ENCODE measurements at places on chromosomes 5 and 9.
A peak's percentile ranks its signal among the peaks of the same experiment; 100 is the strongest.

DNA sequence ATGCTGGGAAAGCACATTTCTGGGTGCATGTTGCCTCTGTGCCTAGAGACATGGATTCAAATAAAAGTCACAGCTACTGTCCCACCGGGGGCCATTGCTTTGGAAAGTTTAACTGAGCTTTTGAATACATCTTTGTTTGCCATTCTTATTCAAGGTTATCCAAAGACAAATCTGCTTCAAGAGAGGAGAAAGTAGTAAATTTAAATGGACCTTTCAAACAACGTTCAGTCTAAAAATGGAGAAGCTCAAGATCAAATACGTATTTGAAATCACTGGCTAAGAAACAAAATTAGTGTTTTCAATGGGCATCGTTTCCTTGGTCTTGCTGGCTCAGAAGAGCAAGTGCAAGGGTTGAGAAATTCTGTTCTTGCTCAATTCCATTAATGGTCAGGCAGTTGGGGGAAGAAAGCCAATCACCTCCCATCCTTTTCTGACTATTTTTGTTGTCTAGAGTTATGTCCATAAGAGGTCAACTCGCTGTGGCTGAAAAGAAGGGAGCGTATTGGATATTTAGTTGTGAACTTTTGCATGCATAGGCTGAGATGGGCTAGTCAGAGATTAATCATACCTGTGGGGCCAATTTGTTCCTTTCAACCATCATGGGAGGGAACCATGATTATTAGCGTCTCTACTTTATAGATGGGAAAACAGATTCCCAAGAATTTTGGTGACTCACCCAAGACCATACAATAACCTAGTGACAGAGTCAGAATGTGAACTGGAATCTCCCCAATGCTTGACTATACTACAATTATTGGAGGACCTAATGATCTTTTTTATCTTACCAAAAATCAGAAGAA, 276.2 kb upstream of the TNC start:
- no peak for DNase-seq

DNA sequence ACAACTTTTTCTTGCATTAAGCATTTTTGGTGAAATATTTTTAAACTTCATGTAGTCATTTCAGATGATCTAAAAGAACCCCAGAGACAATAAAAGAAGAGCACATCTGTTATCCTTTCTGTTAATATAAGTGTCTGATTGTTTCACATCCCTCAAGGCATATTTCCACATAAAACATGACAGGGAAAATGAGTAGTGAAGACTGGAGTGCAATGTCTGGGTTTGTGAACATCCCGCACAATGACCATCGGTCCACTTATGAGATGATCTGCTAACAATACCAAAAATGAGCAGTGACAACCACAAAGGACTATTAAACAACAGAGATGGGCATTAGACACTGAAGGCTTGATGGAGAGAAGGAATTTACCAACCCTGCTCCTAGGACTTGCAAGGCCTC, 209.1 kb downstream of the NR2F1-AS1 start:
- no peak for DNase-seq

DNA sequence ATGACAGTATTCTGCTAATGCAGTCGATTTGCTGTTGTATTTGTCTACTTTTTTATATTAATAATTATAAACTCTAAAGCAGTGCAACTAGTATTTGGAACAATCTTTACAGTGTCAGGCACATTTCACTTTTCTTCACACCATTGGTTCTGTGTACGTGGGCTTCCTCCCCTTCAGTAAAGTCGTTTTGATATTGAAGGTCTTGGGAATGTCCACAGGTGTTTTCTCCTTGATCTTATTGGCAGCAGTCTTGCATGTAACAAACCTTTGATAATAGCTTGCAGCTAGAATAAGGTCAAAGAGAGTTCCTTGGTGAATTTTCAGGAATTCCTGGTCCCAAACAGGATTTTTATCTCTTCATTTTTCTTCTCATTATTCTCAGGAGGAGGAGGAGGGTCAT, 12.2 kb downstream of the DDX4 start:
- no peak for DNase-seq

DNA sequence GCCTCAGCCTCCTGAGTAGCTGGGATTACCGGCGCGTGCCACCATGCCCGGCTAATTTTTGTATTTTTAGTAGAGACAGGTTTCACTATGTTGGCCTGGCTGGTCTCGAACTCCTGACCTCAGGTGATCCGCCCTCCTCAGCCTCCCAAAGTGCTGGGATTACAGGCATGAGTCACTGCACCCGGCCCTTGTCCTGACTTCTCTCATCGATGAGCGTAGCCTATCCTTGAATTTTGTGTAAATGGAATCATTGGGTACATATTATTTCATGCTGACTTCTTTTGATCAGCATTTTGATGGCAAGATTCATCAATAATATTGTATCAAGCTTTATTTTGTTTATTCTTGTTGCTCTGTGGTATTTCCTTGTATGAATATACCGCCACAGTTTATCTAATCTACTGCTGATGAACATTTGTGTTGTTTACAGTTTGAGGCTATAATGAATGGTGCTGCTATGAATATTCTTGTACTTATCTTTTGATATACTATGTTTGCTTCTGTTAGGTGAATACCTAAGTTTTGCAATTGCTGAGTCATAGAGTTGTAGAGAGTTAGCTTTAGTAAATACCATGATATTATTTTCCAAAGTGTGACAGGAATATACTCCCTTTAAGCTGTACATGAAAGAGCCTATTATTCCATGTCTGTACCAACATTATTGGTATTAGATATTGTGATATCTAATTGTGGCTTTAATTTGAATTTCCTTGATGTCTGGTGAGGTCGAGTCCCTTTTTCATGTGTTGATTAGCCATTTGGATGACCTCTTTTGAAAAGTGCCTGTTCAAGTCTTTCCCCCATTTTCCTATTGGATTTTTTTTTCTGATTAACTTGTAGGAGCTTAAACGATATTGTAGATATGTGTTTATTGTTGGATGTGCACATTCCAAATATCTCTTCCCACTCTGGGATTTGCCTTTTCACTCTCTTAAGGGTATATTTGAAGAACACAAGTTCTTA, 107.5 kb downstream of the RGS3 start:
- DNase-seq: no peak

- DNase-seq: no peak
Observed at GRCh38 chr9:13431222-13431536, 151.7 kb upstream of the MPDZ start.

DNA sequence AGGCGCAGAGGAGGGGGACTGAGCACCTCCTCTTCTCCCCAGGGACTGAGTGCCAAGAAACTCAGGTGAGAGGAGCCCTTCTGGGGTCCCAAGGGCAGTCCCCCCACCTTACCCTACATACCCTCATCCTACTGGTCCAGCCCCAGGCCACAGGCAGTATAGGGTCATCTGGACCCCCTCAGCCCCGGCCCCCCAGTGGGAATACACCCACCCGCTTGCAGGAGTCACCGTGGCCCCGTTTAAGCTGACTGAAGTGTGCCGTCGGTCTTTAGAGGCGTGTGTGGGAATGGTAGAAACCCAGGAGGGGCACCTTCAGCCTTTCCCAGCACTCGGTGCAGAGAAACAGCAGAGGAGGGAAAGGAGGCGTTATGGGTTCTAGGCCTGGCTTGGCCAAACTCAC, 30.8 kb downstream of the COL15A1 start:
- no peak for DNase-seq

DNA sequence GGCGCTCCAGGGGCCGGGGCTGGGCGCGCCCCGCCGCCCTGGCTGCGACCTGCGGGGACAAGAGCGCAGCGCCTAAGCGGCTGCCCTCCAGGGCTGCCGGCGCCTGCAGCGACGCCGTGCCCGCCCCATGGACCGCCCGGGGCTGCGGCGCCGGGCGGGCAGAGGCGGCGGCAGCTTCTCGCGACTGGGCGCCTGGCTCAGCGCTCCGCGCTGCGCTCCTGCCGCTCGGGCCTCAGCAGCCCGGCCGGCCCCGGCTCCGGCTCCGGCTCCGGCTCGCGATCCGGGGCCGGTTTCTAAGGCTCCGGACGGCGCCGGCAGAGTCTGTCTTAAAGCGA, at the start of gene PITX1:
Gene PITX1, minus strand, starts transcription at position 328 of the 335 bp plus-strand sequence. CDS start 347 bp downstream, outside the sequence.
- DNase-seq: no peak

DNA sequence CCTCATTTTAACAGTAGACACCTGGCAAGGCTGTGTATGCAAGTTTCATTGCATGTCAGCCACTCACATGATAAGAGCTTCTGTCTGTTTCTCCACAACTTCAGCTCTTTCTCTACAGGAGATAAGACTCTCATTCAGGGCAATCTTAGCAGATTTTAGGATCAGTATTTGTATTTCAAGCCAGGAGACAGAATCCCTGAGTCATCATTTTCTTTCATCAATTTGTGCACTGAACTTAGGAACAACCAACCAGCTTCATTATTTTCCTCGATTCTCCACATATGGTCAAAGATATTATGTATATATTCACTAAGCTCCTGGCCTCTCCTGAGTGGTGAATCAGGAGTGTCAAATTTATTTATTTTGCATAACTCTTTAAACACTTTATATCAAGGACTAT, 181.8 kb upstream of the CCNH start:
- no peak for DNase-seq

DNA sequence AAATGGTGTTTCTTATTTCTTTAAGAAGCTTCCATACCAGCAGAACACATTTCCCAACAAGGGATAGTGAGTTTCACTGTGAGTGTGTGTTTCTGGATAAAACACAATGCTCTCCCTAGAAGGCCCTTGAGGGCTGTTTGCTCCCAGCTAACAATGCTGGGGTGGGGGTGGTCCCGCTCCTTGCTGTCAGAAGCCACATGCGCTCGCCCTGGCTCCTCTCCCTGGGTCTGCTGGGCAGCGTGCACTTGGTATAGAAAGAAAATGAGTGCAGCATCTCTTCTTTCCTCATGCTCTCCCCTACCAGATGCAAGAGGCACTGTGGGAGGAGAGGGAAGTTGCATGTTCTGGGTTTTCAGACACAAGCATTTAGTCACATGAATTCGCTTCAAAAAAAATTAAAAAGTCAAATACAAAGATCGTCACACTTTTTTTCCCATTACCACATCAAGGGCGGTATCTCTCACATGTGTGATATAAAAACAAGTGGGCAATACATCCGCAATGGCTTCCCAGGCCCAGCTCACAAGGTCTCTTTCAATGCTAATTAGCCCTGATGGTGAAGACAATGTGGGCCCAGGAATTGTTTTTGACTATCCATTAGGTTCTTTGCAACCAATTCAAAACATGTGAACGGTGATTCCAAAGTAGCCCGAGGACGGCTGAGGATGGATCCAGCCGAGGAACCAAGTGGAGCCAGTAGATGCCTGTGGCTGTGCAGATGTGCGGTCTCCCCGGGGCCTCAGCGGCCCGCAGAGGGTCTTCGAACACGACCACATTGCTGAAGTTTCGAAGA, 603.6 kb downstream of the IRX1 start:
- DNase-seq: no peak

DNA sequence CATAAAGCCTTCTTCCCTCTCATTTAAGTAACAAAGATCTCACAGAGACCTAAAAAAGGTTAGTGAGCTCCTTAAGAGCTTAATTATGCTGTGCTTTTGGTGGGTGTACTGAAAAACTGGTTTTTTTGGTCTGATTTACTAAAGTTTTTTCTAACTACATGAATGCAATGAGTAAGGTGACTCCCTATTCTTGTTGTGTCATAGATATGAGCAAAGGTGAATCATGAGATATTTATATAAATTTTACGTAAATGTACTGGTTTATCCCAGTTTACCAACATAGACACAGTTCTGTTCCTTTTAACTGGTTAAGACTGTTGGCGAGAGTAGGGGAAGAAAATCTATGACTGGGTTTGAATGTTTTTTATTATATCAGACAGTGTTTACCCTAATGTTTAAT, 250.5 kb downstream of the NR2F1-AS1 start:
- no peak for DNase-seq

GRCh38 chr5:82356808-82357671, 78.9 kb upstream of the RPS23 start:
- peak; percentile 74 for DNase-seq

DNA sequence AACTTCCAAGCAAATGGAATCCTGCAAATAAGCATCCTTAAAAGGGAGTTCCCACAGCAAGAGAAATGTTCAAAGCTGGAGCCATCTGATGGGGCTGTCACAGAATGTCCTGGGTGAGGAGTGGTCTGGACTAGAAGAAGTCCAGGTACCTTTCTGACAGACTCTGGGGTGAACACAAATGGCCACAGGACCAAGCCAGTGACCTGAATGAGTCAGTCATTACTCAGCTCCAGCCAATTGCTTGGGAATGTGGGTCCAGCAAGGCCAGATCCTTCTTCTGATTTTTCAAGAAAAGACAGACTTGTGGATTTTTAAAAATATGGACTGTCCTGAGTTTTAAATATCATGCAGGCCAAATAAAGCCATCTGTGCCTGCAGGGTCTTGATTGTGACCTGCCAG, 30.1 kb downstream of the GALNT10 start:
- DNase-seq: no peak

DNA sequence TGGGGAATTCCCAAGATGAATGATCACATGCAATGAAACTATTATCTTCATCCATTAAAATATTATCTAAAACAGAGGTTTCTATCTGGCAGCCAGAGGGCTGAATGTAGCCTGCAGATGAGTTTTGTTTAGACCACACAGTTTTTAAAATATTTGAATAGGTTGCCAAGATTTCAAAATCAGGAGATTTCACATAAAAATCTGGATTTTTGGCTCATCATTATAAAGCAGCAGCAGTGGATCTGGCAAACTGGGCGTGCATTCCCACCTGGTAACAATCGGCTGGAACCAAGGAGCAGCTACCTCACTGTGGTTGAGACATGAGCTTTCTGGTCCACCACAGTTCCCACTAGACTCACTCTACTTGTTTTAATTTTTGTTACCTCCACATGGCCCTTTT, 155.1 kb downstream of the BNC2 start:
- no peak for DNase-seq

GRCh38 chr9:36961051-36961450, 73.0 kb downstream of the PAX5 start:
- DNase-seq: no peak

GRCh38 chr9:3875361-3876132, 349.7 kb upstream of the RFX3 start:
- DNase-seq: no peak

- no peak for DNase-seq
Observed at GRCh38 chr9:8560560-8561525, 761.3 kb upstream of the DMAC1 start.

- DNase-seq: no peak
Observed at GRCh38 chr9:14362175-14362574, 48.2 kb upstream of the NFIB start.

DNA sequence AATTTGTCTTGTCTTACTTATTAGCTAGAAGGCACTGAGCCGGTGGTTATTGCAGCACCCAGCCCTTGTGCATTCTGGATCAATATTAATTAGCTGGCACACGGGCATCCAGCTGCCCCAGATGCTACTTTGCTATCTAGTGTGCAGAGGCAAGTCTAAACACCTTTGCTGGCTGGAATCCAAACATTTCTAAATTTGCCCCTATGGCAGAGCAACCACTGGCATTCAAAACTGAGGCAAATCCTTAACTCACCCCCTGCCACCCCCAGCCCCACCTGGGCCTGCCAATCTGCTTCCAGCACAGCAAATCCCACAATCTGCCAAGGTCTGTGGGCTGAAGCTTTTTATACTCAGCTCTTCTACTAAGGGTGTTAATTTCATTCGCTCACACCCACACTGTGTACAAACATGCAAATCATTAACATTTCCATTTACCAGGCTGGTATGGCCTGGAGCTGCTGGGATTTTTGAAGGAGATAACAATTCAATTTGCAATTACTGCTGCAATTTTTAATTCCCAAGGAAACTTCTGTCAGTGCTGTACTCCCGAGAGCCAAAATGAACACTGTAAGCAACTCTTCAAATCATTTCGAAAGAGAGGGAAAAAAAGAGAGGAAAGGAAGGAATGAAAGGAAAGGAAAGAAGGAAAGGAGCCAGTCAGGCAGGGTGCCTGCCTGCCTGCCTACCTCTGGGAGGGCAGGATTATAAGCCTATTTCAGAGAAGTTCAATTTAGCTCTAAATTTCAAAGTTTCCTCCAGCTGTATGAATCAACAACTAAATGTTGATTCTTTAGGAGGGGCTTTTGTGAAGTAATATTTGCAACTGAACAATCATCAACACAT, 35.5 kb downstream of the RAPGEF1 start:
- DNase-seq: no peak
